Activated CD4-positive, CD25-positive, alpha-beta regulatory T cell treated with anti-CD3 and anti-CD28 coated beads, Interleukin-2, amount 50 U/mL, for 24 hours (primary cell): ENCODE measurements at places on chromosomes 7 and 10.

GRCh38 chr10:29140991-29141390 lies 147.9 kb upstream of the LYZL1 start:
- no peak for ATAC-seq

GRCh38 chr7:28980451-28981160 lies 22.5 kb upstream of the TRIL start:
- no peak for ATAC-seq

DNA sequence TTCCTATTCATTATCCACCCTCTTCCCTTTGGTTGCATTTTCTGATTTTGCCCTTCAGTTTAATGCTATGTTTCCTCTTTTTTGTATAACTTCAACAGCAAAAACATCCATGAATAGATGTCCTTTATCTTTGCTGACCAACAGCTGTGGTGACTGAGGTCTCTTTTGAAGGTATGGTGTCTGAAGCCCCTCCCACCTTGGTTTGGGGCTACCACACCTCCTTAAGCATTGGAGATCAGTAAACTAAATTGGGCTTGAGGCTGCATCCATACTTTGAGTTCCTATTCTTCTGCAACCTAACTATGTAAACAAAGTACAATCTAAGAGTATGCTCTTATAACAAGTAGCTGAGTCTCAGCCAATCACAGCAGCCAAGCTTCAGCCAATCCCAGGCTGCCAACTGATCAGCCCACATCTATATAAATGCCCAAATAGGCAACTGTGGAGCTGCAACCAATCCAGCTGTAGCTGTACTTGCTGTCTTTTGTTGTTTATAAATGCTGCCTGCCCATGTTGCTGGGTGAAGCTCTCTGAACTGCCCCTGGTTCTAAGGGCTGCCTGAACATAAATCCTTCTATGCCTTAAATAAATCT lies 69.4 kb upstream of the PDLIM1 start:
- no peak for ATAC-seq

- no peak for ATAC-seq
These were observed 511.8 kb downstream of the GFRA1 start for GRCh38 chr10:115761166-115761565.

DNA sequence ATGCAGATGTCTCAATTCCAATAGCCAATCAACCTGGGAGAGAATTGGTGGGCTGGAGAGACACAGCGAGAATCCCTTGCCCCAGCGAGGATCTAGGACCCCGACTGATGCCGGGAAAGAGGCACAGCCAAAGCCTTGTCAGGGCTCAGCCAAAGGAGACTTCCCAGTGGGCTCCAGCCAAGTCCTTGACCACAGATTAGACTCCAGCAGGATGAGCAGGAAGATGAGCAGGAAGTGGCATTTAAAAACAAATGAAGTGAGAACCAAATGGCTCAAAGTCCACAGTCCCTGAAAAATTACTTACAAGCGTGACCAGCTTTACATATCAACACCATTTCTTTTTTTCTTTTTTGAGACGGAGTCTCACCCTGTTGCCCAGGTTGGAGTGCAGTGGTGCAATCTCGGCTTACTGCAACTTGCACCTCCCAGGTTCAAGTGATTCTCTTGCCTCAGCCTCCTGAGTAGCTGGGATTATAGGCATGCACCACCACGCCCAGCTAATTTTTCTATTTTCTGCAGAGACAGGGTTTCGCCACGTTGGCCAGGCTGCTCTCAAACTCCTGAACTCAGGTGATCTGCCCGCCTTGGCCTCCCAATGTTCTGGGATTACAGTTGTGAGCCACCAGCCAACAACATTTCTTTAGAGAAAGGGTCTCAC lies 40.2 kb downstream of the CTBP2 start:
- ATAC-seq, result no peak
